ENCODE measurements at places on chromosomes 5 and 9.

DNA sequence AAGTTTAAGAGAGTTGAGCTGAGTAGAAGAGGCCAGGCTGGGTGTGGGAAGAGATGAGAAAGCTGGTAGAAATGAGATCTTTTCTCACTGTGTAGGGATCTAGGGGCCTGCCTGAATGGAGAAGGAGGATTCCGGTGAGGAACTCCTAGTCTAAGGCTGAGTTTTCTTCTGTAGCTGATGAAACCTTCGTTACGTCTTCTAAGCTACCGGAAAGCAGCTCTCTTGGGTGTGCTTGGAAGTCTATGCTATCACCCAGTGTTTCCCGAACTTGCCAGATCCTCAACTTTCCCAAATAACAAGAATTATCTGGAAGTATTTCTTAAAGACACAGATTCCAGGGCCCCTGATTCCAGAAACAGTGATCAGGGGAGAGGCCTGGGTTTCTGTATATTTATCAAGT is 55.4 kb upstream of the TNFSF15 start:
- DNase-seq, result no peak

DNA sequence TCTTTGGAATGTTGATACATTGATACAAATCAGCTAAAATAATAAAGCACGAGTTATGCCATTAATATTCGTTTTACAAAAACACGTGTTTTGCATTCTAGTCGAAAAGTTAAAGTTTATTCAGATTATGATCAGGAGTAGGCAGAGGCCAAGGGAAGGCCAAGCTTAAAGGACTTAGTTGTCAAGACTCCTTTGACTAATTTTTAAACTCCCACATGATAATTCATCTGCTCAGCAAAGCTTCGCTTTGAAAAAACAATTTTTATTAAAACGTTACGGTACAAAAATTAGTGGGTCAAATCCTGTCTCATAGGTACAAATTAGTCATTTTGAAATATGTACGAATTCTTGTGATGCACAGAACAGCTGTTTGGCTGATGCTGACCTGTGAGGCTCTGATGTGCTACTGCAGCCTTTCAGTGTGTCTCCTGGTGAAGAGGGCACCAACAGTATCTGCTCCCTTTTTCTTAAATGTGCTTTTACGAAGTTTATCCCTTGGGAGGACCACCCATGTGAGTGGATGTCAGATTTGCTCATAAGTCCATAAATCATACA is 23.0 kb upstream of the NR3C1 start:
- no peak for DNase-seq

DNA sequence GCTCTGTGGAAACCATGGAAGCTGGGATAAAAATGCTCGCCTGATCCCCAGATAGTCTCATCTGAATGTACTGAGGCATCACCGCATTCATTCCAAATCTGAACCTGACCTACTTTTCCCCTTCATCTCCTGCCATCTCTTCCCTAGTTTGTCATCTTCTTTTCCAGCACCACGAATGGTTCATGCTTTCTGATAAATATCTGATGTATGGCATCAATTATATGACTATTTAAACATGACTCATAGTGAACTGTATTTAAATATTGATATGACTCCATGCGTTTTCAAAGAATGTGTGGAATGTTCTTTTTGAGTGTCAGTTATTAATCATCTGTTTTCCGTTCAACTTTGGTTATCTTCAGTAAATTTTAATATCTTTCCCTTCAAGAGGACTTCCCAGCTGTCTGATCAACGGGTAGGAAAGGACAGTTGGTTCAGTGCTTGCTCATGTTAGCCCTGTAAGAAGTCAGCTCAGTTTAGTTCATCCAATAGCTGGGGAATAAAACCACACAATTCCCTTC is 21.1 kb downstream of the BASP1 start:
- no peak for DNase-seq

DNA sequence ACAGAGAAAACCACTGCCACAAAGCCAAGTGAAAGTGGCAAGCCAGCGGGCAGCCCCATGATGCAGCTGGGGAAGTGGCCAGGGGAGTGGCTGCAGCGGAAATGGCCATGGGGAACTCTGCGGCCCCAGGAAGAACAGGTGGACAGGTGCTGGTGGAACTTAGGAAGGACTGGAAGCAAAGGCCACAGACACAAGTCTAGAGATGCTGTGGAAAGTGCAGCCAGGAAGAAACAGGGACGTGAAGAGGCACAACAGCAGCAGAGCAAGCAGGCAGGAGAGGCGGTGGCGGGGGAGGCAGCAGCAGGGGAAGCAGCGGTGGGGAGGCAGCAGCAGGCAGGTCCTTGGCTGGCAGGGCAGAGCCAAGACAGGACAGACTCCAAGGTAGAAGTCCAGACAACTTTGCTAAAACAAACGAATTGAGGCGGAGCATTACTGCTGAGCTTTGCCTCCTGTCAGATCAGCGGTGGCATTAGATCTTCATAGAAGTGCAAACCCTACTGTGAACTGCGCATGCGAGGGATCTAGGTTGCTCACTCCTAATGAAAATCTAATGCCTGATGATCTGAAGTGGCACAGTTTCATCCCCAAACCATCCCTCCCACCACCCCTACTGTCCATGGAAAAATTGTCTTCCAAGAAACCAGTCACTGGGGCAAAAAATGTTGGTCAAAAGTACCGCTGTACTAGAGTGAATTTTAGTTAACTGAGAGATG is 11.8 kb downstream of the SURF6 start:
- no peak for DNase-seq

DNA sequence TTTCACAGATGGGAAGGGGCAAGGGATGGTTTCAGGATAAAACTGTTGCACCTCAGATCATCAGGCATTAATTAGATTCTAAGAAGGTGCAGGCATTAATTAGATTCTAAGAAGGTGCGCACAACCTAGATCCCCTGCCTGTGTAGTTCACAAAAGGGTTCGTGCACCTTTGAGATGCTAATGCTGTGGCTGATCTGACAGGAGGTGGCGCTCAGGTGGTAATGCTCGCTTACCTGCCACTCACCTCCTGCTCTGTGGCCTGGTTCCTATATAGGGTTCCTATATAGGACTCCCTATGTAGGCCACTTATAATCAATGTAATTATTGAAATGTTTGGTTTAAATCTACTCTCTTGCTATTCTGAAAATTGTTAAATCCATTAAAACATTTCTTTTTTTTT is 171.0 kb downstream of the MSX2 start:
- no peak for DNase-seq

- no peak for DNase-seq
Observed at GRCh38 chr5:141881886-141882285, 3.7 kb upstream of the PCDH1 start.

DNA sequence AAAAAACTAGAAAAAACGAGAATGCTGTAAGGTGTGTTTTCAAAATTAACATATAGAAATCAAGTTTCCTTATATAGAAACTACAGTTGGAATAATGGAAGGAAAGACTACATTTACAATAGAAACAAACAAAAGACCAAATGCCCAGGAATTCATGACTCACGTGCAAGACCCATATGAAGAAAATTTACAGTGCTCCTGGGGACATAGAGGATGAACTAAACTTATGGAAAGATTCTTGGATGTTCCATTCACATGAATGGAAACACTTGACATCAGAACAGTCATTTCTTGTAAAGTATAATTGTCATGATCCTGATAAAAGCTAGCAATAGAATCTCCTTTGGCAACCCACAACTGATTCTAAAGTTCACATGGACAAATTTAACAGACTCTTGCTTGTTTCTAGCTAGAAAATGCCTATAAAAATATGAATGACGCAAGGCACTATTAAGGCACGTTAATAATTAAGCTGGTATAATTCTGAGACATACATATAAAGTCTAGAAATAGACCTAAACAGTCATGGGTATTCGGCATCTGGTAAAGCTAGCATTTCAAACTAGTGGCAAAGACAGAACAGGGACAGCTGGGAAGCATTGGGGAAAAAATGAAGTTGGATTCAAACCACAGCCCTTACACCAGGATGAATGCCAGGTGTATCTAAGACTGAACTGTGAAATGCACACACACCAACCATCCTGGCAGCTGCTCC is 5.1 kb upstream of the ZFP62 start:
- DNase-seq, result no peak

DNA sequence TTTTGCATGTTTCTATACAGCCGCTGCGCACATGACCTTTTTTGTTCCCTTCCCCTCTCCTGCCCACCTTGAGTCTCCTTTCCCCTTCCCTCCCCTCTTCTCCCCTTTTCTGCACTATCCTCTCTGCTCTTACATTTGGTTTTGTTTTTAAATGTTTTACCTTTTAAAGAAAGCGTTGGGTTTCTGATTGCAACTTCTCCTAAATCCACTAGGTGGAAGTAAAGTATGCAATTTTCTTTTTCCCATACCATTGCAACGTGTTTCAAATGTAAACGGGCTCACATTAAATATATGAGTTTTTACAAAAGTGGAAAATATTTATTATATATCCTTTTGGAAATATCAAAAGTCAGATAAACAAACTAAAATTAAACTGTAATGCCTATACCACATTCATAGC is 500.9 kb downstream of the DIRAS2 start:
- DNase-seq, result no peak

DNA sequence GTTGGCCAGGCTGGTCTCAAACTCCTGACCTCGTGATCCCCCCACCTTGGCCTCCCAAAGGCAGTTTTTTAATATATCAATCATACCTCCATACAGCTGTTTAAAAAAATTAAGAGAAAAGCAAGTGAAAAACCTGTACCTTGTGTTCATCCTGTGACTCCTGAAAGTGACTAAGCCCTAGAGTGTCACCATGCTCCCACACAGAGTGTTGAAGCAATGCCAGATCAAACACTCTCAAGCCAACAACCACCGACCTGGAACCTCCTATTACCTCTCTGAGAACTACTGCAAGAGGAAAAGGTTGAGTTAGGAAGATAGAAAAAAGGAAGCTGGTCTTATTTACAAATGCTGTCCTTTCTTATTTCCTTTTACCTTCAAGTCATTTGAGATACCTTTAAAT is 123.5 kb downstream of the RASEF start:
- DNase-seq, result no peak

GRCh38 chr9:133821601-133822429 is 83.7 kb upstream of the SARDH start:
- DNase-seq, result no peak

DNA sequence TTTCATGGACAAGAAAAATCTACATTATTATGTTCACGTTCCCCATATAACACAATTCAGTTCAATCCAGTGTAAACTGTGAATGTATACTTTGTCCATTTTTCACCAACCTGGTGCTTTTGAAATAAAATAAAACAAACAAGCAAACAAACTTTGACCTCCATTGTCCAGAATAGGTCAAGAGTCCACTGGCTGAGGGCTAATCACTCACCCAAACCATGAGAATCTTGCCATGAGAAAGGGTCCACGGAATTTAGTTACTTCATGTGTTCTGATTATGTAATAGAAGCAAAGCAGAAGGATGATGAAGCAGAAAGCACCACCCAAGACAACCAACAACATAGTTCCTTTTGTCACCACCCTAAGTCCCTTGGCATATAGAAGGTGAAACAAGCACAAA is 28.7 kb downstream of the DIAPH1 start:
- no peak for DNase-seq

DNA sequence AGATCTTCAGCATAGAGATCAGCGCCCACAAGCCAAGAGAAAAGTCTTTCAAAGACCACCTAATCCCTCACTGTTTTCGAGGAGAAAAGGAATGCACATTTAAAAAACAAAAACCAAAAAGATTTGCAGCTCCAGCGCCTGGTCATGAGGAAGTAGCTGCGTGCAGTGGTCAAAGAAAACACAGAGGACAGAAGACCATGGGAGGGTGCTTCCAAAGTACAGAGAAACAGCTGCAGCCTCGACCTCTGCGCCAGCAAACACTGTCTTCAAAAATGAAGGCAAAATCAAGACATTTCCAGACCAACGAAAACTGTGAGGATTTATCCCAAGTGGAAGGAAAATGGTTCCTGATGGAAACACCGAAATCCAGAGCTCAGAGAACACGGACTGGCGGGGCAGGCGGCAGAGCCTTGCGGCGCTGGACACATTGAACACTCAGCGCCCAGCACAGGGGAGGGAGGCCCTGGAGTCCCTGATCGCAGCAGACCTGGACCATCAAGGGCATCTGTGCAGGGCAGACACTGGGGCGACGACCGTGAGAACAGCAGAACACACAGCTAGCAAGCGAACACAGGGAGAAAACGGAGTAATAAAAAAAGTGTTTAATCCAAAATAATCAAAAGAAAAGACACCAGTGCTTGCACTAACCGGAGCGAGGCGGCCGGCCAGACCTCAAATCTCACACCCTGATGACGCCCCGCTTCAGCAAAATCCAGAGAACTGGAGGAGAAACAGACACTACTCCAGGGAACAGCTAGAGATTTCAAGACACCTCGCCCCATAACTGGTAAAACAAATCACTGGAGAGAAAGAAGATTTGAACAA is 12.6 kb upstream of the SLC12A7 start:
- DNase-seq, result no peak

DNA sequence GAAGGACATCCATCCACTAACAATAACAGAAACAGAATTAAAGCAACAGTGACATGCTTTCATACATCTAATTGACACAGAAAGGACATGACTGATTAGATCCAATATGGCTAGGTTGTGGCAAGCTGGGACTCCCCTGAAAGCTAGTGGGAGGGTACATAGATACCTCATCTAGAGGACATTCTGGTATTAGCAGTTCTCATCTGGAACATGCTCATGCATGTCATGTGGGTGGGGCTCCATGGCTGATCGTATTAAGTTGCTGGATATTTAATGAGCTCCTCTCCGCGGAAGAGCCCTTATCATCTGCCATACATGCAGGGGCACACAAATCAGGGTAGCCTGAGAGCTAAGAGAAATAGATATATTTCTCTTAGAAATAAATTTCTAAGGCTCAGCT is 358.9 kb downstream of the ICE1 start:
- DNase-seq, result no peak

DNA sequence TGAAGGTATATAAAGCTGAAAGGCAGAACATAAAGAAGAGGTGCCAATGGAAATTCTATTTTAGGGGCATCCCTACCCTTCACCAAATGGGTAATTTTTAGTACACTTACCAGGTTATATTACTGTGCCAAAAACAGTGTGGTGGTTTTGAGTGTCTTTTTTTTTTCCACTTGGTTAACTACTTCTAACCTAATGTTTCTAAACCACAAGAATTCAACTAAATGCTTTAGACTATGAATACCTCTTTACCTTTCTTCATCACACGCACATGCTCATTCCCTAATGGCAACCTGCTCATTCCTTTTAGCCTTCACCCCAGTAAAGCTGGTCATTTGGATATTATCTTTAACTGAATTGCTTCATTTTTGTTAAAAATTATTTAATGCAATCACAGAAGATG is 215.6 kb downstream of the PIK3R1 start:
- no peak for DNase-seq

- no peak for DNase-seq
Observed at GRCh38 chr5:120388016-120388781, 75.9 kb upstream of the PRR16 start.

DNA sequence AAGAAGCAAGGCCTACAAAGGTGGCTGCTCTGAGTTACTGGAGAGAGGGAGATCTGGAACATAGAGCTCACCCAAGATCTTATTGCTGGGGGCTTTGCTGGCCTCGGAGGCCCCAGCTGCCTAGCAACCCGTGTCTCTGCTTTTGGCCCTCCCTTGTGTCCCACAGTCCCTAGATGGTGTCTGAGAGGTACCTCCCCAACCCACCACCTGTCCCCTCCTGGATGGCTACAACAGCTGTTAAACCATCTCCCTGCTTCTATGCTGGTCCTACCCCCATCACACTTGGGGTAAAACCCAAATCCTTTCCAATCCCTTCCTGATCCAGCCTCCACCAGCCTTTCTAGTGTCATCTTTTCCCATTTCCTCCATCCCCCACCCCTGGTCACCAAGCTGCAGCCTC is 86.6 kb downstream of the PPARGC1B start:
- DNase-seq, result no peak

- DNase-seq, result no peak
Observed at GRCh38 chr5:3377176-3377575, 218.5 kb upstream of the IRX1 start.

GRCh38 chr5:71883742-71884103 is 164.6 kb downstream of the CARTPT start:
- no peak for DNase-seq

Measured in stimulated activated CD8-positive, alpha-beta memory T cell treated with anti-CD3 and anti-CD28 coated beads, Interleukin-4, amount 100 ng/mL, for 4 hours (primary cell).